ENCODE measurements at places on chromosomes 16 and 17.

- DNase-seq = peak; percentile 43
Measured at GRCh38 chr16:85151603-85152413, 39.5 kb upstream of the CIBAR2 start.

- DNase-seq = no peak
Measured at GRCh38 chr16:77250400-77250799, 51.2 kb downstream of the SYCE1L start.

DNA sequence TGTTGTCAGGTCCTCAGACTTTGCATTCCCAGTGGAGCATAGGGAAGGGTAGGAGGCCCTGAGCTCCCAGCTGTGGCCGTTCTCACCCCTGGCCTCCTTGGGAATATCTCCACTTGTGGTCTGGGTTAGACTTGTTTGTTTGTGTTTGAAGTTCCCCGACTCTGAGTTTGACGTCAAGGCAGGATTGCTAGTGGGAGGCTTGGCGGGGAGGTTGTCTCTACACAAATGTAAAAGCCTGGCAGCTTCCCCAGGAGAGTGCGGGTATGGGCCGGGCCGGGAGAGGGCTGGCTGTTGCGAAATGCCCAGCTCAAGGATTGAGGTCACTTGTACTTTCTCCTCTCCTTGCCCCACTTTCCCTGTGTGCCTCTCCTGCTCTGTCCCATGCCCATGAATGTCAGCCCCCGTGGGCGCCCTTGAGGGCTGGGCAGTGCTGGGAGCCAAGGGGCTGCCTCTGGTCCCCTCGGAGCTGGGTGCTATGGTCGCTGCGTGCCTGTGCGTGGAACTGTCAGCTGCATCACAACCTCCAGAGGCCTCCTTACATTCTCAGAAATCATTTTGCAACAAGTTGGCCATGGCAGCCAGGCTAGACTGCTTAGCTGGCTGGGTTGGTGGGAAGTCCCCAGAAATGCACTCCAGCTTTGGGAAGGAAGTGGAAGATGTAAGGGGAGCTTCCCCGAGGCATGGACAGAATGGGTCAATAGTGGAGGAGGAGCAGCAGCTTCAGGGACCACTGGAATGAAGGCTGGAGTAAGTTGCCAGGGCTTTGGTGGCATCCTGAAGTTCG lies 84.3 kb downstream of the KSR1 start:
- no peak for DNase-seq

DNA sequence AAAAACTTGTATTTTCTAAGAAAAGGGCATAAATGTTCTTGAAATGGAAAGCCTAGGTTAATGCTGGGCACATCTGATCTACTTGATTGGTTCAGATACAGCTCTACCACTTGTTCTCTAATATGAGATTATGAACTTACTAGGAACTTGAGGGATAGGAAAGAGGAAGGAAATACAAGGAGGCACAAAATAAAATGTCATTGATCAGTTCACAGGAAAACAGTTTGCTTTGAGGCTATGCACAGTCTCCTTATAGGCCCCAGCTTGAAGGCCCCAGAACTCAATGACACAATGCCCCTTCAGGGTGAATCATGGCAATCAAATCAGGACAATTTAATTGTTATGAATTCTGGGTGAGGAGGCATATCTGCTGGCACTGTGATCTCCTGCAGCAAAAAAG lies 27.1 kb downstream of the NXPH3 start:
- no peak for DNase-seq

DNA sequence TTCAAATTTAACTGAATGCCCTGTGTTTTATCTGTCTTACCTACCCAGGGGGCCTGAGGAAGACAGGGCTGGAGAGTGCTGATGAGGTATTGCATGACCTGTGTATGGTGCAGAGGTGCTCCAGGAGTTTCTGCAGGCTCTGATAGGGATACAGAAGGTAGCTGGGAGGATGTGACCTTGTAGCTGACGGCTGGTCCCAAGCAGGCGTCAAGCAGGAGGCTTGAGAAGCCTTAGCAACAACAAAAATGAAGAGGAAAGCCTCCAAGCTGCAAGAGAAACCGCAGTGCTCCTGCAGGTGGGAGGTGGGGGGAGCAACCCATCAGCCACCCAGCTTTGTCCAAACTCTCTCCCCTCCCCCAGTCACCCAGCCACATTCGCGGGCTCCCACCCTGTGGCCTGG lies 40.4 kb downstream of the LAT start:
- no peak for DNase-seq

DNA sequence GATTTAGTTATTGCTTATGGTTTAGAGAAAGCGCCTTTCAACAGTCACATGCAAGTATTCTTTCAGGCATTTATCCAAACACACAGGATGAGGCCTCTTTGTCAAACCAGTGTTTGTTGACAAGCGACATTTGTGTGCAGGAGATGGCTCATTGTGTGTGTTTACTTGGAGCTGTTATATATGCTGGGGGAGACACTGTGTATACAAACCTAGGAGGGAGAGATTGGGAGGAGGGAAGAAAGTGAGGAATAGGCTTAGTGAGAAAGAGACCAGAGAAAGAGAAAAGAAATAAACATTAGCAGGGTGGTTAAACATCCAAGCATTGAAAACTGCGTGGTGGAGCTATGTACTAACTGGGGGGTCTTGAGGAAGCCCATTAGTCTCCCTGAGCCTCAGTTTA lies 437.6 kb downstream of the MAF start:
- no peak for DNase-seq

DNA sequence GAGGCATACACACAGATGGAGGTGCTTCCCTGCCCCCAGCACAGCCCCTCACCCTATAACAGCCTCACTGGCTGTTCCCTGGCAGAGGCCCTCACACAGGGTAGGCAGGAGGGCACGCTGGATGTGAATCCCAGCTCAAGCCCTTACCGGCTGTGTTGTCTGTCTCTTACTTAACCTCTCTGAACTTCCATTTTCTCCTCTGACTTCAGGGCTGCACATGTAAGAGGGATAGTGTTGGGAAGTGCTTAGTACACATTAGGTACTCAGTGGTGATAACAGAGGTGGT lies 24.6 kb upstream of the EIF1 start:
- no peak for DNase-seq

DNA sequence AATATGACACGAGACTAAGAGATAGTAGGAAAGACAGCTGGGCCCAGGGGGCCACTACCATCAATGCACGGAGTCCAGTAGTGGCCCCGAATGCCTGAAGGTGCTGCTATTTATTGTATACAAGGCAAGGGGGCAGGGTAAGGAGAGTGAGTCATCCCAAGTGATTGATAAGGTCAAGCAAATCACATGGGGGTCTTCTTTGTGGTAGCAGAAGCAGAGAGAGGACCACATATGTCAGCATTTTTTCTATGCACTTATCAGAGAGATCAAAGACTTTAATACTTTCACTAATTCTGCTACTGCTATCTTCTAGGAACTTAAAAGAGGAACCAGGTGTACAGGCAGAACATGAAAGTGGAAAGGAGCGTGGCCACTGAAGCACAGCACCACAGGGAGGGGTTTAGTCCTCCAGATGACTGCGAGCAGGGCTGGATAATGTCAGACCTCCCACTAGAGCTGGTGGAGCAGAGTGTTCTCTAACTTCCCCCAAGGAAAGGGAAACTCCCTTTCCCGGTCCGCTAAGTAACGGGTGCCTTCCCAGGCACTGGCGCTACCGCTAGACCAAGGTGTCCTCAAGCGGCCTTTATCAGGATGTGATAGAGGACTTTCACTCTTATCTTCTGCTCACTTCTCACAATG lies 26.4 kb upstream of the ARL4D start:
- DNase-seq = no peak

DNA sequence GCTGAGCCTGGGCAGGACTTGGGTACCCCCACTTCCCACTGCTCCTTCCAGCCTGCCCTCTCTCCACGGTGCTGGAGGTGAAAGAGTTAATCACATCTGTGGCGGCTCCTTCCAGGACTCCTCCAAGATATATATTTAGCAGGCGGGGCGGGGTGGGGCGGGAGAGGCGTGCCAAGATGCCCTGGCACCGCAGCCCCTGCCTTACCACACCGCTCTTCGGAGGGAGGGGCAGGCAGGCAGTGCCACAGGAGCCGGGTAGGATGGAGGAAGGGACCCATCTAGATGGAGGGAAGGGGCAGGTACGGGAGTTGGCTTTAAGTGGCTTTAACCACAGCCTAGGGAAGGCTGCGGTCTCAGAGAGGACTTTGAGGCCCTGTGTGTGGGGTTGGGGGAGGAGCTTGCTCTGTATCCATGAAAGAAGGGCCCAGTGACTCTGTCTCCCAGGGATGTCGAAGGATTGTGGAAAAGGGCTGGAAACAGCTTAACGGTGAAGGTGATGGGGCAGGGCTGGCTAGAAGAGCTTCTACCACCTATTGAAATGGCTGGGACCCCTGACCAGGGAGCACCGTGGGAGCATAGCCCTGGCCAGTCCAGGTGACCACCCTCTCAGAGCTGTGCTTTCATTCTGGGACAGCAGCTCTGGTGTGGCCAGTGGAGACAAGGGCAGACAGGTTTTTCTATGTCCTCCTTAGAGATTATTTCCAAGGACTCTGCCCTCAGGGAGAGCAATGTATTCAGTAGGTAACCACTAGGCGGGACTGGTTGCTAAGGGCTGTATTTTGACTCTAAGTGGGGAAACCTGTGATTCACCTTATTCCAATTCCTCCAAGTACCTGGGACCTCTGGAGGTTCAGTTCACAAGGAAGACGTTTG lies 13.0 kb downstream of the GPR142 start:
- DNase-seq = no peak

DNA sequence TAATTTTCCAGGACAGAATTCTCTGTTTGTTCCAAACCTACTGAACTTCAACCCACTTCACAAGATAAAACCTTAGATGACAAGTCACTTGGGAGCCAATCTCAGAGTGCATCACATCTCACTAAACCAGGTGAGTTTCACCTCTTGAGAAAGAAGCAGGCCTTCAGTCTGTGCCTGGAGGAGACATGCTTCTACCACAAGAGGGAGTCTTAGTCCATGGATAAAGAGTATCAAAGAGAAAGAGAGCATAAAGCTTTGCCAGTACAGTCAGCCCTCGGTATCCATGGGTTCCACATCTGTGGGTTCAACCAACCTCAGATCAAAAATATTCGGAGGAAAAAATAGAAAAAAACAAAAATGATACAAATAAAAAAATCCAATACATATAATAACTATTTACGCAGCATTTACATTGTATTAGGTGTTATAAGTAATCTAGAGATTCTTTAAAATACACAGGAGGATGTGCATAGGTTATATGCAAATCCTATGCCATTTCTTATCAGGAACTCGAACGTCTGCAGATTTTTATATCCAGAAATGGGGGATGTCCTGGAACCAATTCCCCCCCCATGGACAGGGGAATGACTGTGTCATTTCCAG lies 37.7 kb downstream of the DUSP14 start:
- DNase-seq = no peak

DNA sequence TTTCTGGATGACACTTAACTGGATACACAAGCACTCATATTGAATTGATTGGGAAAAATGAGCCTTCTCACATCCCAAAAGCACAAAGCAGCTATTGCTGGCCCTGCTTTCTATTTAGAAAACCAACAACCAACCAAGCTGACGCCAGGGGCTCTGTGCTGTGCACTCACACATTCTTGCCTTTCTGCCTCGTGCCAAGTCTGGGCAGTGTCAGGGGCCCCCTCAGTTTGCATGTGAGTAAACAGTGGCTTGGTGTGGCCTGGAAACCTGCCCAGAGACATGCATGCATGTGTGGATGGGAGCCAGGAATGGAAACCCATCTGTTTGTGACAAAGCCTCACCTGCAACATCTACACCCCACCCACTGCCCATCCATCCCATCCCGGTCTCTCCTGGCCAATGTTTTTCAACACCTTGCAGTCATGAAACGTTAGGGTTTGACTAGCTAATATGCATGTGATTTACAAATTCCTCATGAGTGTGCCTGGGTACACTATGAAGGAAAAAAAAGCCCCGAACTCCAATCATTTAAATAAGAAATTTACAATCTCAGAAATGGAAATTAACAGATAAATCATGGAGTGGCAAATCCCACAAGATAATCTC lies 20.4 kb downstream of the MIEF2 start:
- no peak for DNase-seq

DNA sequence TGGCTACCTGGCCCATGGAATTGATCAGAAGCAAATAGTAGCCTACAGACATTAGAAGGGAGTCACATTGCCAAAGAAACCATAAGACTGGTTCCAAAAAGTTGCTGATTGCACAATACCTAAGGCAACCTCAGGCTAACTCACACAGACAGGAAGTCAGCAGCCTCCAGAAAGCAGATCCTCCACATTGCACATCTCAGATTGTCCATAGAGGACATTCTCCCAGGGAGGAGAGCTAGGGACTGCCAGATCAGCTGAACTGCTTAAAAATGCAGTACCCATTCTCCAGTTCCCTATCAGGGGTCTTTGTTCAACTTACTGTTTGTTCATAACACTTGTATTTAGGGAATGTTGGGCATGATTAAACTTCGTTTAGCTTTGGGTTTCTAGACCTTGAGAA lies 4.2 kb downstream of the CCL3 start:
- DNase-seq = no peak

DNA sequence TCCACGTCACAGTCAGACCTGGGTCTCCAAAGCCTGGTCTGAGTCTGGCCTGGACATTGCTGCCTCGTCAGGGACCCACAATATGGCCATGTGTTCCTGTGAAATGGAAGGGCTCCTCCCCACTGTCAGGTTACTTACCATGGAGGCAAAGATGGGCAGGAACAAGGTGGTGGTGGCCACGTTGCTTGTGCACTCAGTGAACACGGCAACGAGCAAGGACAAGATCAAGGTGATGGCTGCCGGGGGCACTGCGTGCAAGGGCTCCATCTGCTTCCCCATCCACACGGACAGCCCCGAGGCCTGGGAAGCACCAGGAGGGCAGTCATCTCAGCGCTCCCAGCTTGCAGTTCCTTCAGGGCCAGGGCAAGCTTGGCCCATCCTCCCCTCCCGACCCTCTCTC lies 22.5 kb downstream of the SLC13A5 start:
- DNase-seq = no peak

- DNase-seq = no peak
Measured at GRCh38 chr16:14394834-14395233, 235.2 kb downstream of the PARN start.

GRCh38 chr16:50266337-50267091 lies at the start of gene ADCY7:
TSS of gene ADCY7 (plus strand) at chr16:50266551. CDS start at chr16:50288180, 21,629 bp downstream.
- DNase-seq = no peak

GRCh38 chr16:19783363-19784182 lies 65.5 kb downstream of the IQCK start:
- no peak for DNase-seq

- DNase-seq = no peak
Measured at GRCh38 chr17:56917559-56918296, 3.9 kb upstream of the TRIM25 start.

DNA sequence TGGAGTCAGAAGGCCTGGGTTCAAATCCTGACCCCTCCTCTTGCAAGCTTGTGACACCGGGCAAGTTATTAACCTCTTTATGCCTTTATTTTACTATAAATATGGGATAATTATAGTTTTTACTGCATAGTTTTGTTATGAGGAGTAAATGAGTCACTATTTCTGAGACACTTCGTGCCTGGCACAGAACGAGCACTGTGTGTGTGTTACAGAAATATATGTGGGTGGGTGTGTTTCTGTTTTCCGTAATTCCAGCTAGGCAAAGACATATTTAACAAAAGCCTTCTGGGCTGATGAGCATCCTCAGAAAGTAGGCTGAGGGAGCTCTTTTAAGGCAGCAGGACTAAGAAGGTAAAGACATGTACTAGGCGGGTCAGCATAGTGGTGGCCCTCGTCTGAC lies 417.9 kb downstream of the MAF start:
- DNase-seq = no peak

- DNase-seq = no peak
Measured at GRCh38 chr17:17004251-17004996, 32.5 kb upstream of the TNFRSF13B start.

GRCh38 chr16:84281074-84281473 lies 13.6 kb upstream of the WFDC1 start:
- no peak for DNase-seq
